ENCODE measurements at places on chromosomes 5 and 9. TPM values are rescaled to one million over a fixed set of nuclear protein-coding genes. Genes with fewer than 3 reads are reported as not detected.

The CCDC192 gene
- total RNA-seq = not detected

The OR1L4 gene
- not detected for total RNA-seq

The C9orf153 gene
- total RNA-seq = 0.41 TPM

The NR5A1 gene
- not detected for total RNA-seq

The FBP2 gene
- not detected for total RNA-seq

The CDH12 gene
- total RNA-seq = not detected

The GABRA6 gene
- not detected for total RNA-seq

The ZNF366 gene
- not detected for total RNA-seq

The SMIM33 gene
- total RNA-seq = 0.23 TPM

DNA sequence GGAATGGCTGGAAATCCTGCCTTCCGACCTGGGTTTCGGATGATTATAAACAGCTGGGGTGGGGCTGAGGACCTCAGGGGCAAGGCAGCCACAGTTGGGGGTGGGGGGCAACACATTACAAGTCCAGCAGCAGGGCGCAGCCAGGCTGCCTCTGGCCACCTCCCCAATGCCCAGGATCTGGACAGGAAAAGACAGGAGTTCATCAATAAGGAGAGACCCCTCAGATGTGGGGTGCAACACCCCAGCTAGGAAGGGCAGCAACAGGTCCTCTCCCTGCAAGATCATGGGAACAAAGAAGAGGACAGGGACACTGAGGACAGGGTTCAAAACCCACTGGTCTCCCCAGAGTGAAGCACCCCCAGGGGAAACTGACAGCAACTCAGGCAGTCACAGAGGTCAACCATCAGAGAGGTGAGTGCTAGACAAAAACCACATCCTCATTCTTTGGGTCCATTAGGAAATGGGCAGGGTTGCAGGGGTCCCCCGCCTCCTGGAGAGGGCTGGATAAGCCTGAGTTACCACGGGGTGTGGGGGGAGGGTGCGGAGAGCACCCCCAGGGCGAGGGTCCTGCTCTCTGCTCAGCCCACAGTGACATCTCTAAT, 33.5 kb downstream of the SEMA4D start:
- H3K4me1 ChIP-seq = peaks cover 93% of the 10 kb centered on the region
- no peak for DNase-seq

DNA sequence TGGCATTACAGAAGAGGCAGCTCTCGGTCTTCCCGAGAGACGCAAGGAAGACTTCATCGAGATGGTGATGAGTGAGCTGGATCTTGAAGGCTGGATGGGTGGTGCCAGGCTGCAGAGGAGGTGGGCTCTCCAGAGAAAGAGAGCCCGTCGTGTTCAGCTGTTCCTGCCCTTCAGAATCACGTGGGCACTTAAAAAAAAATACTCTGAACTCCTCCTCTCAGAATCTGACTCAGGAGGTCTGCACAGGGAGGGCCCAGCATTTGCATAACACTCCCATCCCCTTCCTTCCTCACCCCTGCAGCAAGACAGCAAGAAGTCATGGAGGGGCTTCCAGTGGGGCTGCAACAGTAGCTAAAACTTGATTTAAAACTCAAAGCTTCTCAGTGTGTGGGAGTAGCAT, 203.0 kb downstream of the ATPSCKMT start:
- H3K36me3 ChIP-seq = no peaks in the 10 kb centered on the region
- DNase-seq = no peak

DNA sequence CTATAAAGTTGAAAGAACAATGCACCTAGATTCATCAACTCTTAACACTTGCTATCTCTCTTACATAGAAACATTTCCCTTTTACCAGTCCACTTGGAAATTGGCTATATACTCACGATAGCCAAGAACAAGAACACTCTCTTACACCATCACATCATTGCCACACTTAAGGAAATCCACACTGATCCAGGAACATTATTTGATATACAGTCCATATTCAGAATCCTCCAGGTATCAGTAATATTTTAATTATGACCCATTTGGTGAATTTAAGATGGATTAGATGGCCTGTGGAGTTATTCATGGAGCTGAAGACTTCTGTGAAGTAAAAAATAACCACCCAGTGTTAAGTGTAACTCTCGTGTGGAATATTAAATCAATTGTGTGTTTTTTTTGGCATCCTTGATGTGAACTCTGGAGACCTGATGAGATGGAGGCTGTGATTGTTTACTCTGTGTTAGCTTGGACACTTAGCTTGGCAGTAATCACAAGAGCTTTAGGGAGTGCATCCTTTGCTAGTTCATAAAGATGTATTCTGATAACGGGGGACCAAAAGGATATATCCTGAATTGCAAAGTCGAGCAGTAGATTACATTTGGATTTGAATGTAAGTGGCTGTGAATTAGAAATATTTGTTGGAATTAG, 52.0 kb upstream of the ABL1 start:
- H3K4me1 ChIP-seq = no peaks in the 10 kb centered on the region
- no peak for DNase-seq
- no peaks in the 10 kb centered on the region for H3K27me3 ChIP-seq
- no peak overlapping the region for H3K4me3 ChIP-seq
- no peaks in the 10 kb centered on the region for H3K36me3 ChIP-seq
- no peak overlapping the region for H3K27ac ChIP-seq

- H3K27ac ChIP-seq = no peak overlapping the region
- no peak overlapping the region for H3K4me3 ChIP-seq
- no peaks in the 10 kb centered on the region for H3K27me3 ChIP-seq
- peaks cover 29% of the 10 kb centered on the region for H3K36me3 ChIP-seq
These were observed 54.0 kb downstream of the PLPP1 start for GRCh38 chr5:55480781-55481180.

DNA sequence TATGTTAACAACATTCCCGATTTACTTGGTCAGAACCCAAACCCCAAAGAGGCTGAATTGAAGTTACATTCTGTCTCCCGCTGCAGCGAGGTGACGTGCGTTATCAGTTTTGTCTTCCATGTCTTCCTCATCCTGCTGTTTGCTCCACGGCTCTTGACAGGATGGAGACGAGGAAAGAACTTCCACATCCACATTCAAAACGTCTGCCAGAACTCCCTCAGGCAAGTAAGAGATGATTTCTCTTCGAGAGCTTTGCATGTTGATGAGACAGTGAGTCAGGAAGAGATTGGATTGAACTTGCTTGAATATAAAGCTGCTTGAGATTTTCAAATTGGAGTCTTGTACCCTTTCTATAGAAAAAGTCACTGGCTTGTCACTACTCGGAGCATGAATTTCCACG, 242.6 kb downstream of the AUH start:
- no peak for DNase-seq
- H3K4me1 ChIP-seq = peaks cover 46% of the 10 kb centered on the region
- no peak overlapping the region for H3K4me3 ChIP-seq
- peaks cover 63% of the 10 kb centered on the region for H3K36me3 ChIP-seq
- H3K27me3 ChIP-seq = no peaks in the 10 kb centered on the region

GRCh38 chr5:1226839-1227581, 1.8 kb downstream of the SLC6A18 start:
- H3K36me3 ChIP-seq = no peaks in the 10 kb centered on the region
- DNase-seq = no peak
- peaks cover 14% of the 10 kb centered on the region for H3K27me3 ChIP-seq
- no peaks in the 10 kb centered on the region for H3K4me1 ChIP-seq
- no peak overlapping the region for H3K27ac ChIP-seq

DNA sequence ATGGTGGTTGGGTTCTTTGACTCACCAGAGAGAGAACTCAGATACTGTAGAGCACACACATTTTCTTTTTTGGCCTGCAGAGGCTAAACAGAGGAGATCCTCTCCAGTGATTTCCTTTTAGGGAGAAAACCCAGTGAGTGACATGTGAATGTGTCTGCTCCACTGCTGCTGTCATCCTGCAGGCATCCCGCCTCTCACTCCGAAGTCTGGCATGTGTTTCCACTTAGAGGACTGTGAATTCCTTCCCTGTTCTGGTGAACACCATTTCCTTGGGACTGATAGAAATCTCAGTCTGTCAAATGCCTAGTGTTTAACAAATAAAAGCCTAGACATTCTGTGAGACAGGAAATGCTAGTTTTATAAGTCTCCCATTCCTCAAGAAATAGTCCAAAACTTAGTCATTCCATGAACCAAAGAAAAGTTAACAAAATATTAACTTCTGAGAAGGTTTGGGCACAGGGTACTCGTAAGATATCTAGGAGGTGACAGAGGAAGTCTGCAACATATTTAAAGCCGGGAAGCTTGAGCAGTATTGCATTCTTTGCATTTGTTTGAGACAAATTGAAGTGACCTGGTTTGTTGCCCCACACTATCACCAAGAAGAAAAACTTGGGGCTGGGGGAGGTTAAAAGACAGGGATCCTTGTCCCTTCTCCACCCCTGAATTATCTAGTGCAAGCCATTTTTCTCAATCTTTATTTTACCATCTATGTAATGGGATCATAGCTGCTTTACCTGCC, 74.9 kb upstream of the NIPAL4 start:
- no peaks in the 10 kb centered on the region for H3K27me3 ChIP-seq
- H3K36me3 ChIP-seq = peaks cover 73% of the 10 kb centered on the region
- no peak for DNase-seq
- no peak overlapping the region for H3K4me3 ChIP-seq
- H3K27ac ChIP-seq = no peak overlapping the region

GRCh38 chr5:25764733-25765132, 1120.0 kb upstream of the CDH10 start:
- no peaks in the 10 kb centered on the region for H3K27me3 ChIP-seq
- no peak overlapping the region for H3K4me3 ChIP-seq
- H3K27ac ChIP-seq = no peak overlapping the region
- DNase-seq = no peak

DNA sequence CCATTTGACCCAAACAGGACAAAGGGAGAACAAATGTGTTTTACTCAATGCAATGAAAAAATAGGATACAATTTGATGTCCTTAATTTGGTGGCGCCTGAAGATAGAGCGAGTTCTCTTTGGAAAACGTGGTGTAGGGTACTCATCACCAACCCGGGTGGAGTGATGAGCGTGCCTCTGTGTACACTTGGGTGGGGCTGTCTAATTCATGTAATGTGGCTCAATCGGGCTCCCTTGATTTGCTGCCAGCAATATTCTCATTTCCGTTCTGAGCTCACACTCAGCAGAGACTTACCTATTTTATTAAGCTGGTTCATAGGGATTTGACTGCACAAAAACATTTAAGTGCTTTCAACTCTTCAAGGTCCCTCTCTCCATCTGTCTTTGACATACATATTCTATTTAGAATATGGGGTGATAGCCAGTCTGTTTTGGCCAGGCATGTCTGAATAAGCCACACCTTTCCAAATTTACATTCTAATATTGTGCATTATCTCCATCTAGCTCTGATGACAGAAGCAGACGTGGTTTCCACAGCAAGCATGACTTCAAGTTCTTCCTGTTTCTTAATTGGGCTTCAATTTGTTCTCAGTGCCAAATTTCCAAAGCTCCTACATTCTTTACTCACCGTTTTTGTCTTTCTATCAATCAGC, 162.5 kb downstream of the IRX2 start:
- no peak overlapping the region for H3K4me3 ChIP-seq
- H3K36me3 ChIP-seq = no peaks in the 10 kb centered on the region
- no peaks in the 10 kb centered on the region for H3K4me1 ChIP-seq
- DNase-seq = no peak
- H3K27ac ChIP-seq = no peak overlapping the region

DNA sequence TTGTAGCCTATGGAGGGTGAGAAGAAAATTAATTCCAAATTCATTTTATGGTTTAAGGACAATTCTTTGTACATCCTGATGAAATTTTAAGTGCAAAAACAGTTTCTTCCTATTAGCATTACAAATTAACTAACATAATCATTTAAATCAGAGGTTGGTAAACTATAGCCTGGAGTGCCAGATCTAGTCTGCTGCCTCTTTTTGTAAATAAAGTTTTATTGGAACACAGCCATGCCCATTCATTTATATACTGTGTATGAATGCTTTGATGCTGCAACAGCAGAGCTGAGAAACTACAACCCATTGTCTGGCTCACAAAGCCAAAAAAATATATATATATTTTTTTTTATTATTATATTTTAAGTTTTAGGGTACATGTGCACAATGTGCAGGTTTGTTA, 80.2 kb downstream of the FNIP1 start:
- no peak for DNase-seq
- peaks cover 6% of the 10 kb centered on the region for H3K4me1 ChIP-seq
- no peak overlapping the region for H3K4me3 ChIP-seq
- H3K36me3 ChIP-seq = peaks cover 66% of the 10 kb centered on the region
- no peaks in the 10 kb centered on the region for H3K27me3 ChIP-seq
- no peak overlapping the region for H3K27ac ChIP-seq

DNA sequence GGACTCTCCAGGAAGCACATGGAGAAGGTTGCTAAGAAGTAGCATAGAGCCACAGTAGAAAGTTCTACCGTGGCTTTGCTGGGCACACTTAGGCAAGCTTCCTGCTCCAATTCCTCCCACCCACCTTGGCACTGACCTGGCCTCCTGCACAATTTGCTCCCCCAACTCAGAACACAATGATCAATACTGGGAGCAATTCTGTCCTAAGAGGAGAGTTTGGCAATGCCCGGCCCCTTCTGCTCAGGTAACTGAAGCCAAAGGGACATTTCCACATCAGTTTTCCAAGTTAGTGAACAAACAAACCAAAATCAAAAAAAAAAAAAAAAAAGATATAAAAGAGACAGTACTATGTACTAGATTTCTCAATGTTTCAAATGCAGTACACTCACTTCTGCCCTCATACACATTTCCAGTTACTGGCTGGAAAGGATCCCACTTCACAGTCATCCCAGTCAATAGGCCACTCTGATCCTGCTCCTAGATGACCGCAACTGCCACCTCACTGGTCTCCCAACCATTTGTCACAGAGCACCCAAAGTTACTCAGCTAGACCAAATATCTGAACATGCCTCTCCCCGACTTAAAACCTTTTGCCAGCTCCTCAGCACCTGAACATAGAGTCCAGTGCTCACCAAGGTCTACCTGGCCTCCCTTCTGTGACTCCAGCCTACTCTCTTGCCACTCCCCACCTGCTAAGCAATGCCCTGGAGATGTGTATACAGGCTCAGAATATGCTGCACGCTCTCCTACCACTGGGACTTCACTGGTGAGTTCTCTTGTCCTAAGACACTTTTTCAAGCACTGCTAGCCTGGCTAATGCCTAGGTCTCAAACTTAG, 21.3 kb downstream of the ABCA1 start:
- H3K4me3 ChIP-seq = no peak overlapping the region
- DNase-seq = no peak
- no peaks in the 10 kb centered on the region for H3K4me1 ChIP-seq
- H3K27ac ChIP-seq = no peak overlapping the region

DNA sequence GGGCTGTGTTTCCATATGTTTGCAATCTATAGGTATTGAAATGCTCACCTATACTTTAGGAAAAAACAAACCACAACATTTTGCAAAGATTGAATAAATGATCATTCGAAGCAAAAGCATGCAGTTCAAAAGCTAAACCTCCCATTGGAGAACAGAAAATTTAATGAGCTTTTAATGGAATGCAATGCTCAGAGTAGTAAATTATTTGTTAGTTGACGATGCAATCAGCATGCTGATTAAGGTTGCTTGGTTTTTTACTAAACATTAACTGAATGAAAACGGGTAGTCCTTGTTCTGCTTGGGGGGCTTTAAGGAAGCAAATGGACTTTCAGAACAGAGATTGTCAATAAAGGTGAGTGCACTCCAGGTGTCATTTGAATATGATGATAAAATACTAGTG, 123.3 kb upstream of the TMEM161B start:
- DNase-seq = no peak
- H3K27me3 ChIP-seq = peaks cover 9% of the 10 kb centered on the region
- H3K36me3 ChIP-seq = no peaks in the 10 kb centered on the region
- H3K4me3 ChIP-seq = no peak overlapping the region

GRCh38 chr5:127136908-127137307, 63.6 kb upstream of the C5orf63 start:
- no peaks in the 10 kb centered on the region for H3K4me1 ChIP-seq
- no peak for DNase-seq
- no peak overlapping the region for H3K4me3 ChIP-seq
- H3K36me3 ChIP-seq = no peaks in the 10 kb centered on the region
- H3K27me3 ChIP-seq = peaks cover 6% of the 10 kb centered on the region
- no peak overlapping the region for H3K27ac ChIP-seq

Data from activated T-helper 2 cell treated with anti-CD3 and anti-CD28 coated beads, Interferon-gamma antibody, Interleukin-2, Interleukin-4, amounts not matched to agents 10 μg/mL and 5 μg/mL and 100 μg/mL, durations not matched to agents 14 hours and 24 hours and 36 hours (primary cell).